CD4-positive, alpha-beta T cell treated with Interleukin-15 for 4 hours (primary cell): ENCODE measurements at places on chromosomes 7 and 10.

GRCh38 chr10:63137306-63137705 lies 4.2 kb downstream of the NRBF2 start:
- DNase-seq = no peak

DNA sequence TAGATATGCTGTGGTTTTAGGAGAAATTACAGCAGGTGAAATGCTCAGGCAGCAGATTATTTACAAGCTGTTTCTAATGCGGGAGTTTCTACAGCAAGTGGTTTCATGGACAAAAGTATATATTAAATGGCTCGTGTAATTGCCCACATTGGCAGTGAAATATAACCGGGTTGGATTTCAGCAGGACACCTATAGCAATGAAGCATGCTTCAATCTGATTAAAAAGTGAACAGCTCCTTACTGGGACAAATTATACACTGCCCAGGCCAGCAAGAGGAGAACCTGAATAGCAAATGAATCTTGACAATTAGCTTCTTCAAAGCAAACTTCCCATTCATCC lies 35.2 kb upstream of the LYZL1 start:
- no peak for DNase-seq

DNA sequence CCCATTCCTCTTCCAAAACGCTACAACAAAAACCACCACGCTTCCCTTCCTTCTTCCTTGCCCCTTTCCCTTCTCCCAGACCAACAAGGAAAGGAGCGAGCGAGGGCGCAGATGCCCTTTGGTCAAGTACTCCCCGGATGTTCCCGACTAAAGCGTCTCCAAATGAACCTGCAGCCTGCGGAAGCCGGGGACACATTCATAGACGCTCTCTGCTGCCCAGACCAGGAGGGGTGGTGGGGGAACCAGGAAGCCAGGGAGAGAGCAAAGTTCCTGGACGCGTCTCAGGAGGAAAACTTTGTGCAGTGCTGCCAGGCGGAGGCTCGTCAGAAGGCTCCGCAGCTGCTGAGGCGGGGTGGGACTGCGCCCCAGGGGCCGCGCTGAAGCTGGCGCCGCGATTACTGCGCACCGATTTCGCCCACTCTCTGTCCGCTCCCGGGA lies 754 bp downstream of the SEMA3D start:
- no peak for DNase-seq

DNA sequence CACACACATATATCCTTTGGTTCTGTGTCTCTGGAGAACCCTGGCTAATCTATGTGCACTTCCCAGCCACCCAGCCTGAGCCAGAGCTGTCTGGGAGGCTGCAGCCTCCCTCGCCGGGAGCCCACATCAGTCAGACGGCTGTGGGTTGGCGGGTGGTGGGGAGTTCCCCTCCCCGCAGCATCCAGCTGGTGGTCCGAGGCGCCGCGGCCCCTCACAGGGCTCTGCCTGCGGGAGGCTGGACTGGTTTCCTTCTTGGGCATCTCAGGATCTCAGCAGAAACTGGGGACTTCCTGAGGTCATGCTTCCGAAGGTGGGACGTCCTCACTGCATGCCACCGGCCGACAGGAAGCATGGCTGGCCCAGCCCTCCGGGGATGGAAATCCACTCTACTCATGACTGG lies 22.0 kb upstream of the PSMG3 start:
- no peak for DNase-seq

- DNase-seq = peak; percentile 16
These were observed 119.9 kb downstream of the TFEC start for GRCh38 chr7:115910541-115911164.
